ENCODE measurements at places on chromosomes 2 and 18.

DNA sequence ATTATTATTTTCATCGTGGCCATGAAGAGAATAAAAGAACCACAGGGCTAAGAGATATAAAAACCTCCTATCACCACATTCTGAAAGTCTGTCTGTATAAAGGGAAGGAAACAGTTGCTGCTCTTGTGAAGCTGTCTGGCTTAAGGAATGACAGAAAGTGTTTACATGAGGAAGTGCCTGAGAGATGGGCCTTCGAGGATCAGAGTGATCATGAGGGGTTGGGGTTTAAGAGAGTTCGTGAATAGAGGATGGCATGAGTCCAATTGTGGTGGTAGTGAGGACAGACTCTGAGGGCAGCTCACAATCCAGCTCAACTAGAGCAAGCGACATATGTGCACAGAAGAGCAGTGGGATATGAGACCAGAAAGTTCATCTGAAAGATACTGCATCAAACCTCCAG is 65.8 kb upstream of the PIEZO2 start:
- DNase-seq: no peak

GRCh38 chr2:220041447-220041846 is 414.0 kb downstream of the SLC4A3 start:
- DNase-seq: no peak

- no peak for DNase-seq
These were observed 81.7 kb upstream of the TAF1B start for GRCh38 chr2:9761577-9761976.

GRCh38 chr2:55165626-55166025 is 66.5 kb downstream of the CLHC1 start:
- DNase-seq: no peak

GRCh38 chr18:3693410-3693809 is 243.4 kb downstream of the TGIF1 start:
- no peak for DNase-seq

GRCh38 chr18:80246445-80247392 is 595 bp downstream of the PARD6G start:
- DNase-seq: peak; percentile 80

- DNase-seq: no peak
These were observed 263.2 kb upstream of the RASGRP3 start for GRCh38 chr2:33213244-33213643.

GRCh38 chr2:118668431-118669424 is 178.7 kb downstream of the EN1 start:
- DNase-seq: peak; percentile 87

- no peak for DNase-seq
These were observed 16.9 kb upstream of the HAAO start for GRCh38 chr2:42809131-42809818.

DNA sequence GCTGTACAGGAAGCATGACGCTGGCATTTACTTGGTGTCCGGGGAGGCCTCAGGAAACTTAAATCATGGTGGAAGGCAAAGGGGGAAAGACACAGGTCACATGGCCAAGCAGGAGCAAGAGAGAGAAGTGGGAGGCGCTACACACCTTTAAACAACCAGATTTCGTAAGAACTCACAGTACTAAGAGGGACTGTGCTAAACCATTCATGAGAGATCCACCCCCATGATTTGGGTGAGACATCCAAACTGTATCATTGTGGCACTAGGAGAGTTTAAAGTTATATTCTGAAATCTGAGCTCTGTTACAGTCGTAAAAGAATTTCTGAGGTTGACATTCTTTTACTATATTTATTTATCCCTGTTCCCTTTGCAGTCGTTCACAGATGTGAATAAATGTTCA is 116.6 kb downstream of the ICA1L start:
- DNase-seq: no peak

GRCh38 chr2:82795446-82795845 is 1663.6 kb downstream of the SUCLG1 start:
- no peak for DNase-seq

DNA sequence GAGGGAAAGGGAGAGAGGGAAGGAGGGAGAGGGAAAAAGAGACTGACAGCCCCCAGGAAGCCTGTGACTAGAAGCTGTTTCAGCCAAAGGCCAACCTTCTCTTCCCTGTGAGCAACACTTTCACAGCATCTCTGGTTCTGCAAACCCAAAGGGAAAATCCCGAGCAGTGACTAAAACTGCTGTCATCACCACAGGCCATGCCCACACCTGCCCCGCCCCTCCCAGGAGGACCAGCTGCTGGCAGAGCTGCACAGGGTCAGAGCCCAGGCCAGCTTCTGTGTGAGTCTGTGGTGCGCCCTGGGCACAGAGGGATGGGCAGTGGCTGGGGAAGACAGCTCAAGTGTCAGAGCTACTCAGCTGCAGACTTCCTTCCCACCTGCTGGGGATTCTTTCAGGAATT is 64.9 kb upstream of the OTOS start:
- peak; percentile 51 for DNase-seq

DNA sequence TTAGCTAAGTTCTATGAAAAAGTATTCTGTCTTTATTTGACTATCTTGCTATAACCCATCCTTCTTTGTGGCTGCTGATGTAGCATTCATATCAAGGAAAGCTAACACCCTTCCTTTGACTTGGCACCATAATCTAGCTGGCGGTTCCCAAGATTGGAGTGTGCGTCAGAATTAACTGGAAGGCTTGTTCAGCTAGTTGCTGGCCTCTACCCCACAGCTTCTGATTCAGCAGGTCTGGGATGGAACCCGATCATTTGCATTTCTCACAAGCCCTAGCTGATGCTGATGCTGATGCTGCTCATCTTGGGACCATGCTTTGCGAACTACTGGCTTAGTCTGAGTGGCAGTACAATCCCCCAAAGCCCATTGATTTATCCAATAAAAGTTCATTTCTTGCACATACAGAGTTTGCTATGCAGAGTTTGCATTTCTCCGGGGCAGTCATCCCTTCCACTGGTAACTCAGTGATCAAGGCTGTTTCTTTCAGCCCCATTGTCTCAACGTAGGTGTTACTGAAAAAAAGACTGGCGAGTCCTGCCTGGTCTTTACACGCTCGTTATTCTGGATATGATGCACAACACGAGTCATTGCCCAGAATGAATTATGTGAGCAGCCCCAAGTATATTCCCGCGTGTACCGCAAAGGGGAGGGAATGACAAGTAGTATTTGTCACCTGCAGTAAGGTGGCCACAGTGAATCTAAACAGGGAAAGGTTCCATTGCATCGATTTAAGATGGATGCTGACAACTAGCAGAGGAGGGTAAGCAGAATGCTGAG is 96.5 kb downstream of the ZNF532 start:
- DNase-seq: no peak

GRCh38 chr2:150689590-150689989 is 202.1 kb upstream of the RND3 start:
- no peak for DNase-seq

- DNase-seq: no peak
These were observed 29.4 kb upstream of the CHMP3 start for GRCh38 chr2:86592547-86593230.

GRCh38 chr2:173028141-173028540 is 47.5 kb upstream of the MAP3K20 start:
- DNase-seq: no peak
